NCI-H187 treated with DMSO at 0.1 percent for 48 hours (cell line): ENCODE measurements at places on chromosomes 4 and X.

- DNase-seq, result no peak
Observed at GRCh38 chr4:2266181-2266580, 4.3 kb upstream of the MXD4 start.

DNA sequence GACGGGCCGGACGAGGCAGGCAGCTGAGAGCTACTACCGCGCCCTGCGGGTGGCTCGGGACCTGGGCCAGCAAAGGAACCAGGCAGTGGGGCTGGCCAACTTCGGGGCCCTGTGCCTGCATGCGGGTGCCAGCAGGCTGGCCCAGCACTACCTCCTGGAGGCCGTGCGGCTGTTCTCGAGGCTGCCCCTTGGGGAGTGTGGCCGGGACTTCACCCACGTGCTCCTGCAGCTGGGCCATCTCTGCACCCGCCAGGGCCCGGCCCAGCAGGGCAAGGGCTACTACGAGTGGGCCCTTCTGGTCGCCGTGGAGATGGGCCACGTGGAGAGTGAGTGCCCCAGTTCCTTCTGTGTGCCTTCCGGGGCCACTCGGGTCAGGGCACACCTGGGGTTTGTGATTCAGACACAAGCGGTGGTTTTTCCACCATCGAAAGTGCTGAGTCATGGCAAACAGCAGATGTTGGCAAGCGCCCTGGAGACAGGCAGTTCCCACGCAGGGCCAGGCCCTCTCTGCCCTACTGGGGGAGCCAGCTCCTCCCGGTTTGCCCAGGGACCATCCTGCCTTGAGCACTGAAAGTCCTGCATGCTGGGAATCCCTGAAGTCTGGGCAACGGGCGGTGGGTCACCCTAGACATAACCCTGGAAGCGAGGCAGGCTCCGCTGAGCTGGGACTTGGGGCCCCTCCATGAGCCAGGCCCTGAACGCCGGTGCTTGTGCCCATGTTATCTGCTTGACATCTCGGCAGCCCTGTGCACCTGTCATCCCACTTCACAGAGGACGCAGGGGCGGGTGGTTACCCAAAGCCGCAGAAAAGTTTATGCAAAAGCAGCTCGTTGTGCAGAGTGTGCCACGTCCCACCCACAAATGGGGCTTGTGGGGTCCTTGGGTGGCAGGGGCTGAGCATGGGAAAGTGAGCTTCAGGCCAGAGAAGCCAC is 29.5 kb downstream of the SH3TC1 start:
- no peak for DNase-seq

DNA sequence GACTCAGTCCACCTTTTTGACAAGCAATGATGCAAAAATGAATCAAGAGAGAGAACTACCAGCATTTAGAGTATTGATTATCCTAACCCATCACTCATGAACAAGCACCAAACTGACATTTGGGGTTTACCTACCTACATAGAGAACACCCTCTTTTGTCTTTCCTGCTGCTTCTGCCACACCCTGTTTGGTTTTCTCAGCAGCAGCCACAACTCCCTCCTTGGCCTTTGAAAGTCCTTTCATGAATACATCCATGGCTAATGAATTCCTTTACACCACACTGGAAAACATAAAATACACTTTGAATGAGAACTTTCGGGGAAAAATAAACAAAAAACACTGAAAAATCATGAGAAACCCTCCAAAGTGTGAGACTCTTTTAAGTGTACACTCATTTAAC is 1.5 kb downstream of the SNCA start:
- DNase-seq, result no peak

- DNase-seq, result no peak
Observed at GRCh38 chrX:110410603-110411002, 52.0 kb downstream of the RTL9 start.

DNA sequence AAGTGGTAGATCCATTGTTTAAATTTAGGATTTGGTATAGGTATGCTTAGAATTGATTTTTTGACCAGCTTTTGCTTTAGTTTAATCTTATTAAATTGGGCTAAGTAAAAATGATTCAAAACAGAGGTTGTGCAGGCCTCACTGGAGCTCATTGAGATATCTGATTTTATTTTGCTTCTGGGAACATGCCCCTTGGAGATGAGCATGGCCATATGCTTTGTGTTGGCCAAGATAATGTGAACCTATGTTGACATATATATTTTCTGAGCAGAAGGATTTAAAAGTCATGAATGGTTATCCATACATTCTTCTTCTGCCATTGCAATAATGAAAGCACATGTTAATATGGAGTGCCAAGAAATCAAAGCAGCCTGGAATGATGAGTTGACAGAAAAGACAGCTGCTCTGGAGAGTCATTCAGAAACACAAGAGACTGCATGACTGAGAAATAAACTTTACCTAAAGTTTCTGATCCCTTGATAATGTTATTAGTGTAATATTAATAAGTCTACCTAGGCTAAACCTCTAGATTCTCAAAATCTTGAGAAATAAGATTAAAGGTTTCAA is 489.7 kb upstream of the GNPDA2 start:
- DNase-seq, result no peak

GRCh38 chrX:15160558-15161095 is 109.3 kb downstream of the ASB9 start:
- no peak for DNase-seq

DNA sequence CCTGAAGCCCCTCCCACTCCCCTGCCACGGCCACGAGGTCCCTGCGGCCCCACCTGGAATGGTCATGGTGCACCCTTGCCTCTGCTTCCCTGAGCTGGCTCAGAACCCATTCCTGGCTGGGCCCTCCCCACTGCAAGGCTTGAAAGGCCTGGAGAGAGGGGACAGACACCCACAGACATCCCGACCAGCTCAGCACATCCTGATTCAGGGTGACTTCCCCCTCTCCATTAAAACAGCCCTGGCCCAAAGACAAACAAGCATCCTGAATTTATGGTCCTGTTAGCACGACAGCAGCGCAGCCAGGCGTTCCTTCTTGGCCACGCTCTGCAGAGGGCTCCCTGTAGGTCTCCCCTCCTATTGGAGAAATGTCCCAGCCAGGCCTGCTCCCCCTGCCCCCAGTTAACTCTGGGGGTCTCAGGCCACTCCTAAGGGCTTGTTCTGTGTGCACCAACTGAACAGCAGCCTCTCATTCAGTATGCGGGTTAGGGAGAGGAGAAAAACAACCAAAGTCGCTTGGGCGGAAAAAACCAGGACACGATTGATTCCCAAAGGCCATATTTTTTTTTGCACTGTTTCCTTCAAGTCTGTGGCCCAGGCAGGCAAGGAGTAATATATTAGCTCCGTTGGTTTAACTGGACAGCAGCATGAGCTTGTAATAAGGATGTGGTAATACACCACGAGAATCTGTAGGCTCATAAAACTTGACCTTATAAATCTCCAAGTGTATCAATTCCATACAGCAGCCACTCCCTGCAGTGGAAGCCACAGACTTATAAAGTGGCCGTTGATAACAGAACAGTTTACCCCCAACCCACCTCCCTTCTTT is 106.7 kb upstream of the MSX1 start:
- no peak for DNase-seq

DNA sequence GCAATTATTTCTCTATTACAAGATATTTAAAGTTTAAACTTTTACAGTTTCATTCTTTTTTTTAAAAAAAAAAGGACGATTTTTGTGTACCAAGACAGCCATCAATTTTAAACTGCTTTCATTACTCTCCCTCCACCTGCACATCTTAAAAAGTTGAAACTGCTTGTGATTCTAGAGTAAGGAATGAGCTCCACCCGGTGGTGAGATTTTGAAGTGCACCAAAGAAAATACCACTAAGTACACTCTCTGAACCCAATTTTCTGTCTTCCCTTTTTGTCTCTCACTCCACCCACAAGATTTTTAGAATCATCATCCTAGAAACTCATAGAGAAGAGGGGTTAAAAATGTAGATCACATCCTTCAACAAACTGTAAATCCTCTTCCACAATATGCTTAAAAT is 91.3 kb upstream of the WDR44 start:
- DNase-seq, result no peak

DNA sequence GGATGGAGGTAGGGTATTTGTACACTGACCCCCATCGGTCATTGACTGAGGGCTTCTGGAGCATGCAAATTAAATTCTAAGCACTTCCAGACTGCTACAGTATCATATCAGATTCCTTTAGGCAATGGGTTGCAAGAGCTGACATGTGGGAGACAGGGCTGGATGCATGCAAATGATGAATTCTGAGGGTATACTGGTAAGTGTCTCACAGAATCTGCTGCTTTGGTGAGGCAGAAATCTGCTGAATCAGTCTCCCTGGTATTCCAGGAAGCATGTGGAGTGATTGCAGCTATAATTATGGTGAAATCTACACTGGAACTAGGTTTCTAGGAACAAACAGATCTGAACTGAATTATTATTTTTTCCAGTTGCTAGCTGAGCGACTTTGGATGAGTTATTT is 684.9 kb upstream of the MAGEB2 start:
- DNase-seq, result no peak

GRCh38 chr4:132108784-132109183 is 1040.3 kb upstream of the PCDH10 start:
- DNase-seq, result no peak

DNA sequence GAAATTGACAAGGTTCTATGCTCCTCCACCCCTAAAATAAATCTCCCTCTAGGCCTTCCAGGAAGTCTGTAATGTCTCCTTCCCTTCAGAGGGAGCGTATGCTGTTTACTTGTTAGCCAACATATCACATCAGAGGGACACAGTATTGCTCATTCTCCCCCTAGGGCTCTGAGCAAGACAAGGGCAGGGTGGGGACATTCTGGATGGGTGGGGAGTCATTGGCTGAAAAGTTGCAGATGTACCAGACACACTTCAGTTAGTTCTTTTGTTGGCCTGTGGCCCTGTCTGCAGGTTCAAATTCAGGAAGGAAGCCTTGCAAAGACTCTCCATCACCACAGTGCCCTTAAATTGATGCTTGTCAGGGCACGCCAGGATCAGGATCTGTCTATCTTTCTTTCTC is 106.3 kb upstream of the TEX13D start:
- no peak for DNase-seq
